ENCODE measurements at places on chromosomes 2 and 18.

DNA sequence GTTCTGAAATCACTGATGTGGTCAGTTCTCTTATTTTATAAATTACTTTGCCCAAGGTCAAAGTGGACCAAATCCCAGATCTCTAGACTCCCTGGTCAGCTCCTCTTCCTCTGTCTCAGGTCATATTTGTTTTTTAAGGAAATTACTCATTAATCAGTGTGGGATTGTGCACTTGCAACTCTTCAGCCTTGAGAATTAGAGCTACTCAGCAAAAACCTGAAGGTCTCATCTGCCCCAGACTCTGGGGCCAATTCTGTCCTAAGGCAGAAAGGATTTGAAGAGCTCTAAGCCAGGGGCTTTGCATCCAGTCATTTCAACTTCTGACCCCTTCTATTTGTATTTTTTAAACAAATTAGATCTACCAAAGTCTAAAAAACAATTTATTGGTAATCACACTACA is 17.7 kb upstream of the DCC start:
- DNase-seq: no peak

DNA sequence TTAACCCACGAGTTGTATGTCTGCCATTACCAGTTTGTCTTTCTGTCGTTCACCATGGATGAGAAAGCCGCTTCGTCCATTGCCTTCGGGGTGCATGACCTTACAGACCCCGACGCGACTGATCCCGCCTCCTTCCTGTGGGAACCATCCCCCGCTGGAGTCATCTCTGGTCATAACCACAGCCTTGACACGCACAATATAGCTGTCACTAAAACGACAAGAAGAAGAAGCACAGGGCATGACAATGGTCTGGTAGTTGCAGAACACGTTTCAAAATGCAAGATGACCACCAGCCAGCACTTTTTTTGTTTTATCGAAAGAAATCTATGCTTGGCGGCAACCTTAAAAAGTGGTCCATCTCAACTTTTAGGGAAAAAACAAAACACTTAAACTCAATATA is 87.7 kb downstream of the SPRED2 start:
- no peak for DNase-seq

DNA sequence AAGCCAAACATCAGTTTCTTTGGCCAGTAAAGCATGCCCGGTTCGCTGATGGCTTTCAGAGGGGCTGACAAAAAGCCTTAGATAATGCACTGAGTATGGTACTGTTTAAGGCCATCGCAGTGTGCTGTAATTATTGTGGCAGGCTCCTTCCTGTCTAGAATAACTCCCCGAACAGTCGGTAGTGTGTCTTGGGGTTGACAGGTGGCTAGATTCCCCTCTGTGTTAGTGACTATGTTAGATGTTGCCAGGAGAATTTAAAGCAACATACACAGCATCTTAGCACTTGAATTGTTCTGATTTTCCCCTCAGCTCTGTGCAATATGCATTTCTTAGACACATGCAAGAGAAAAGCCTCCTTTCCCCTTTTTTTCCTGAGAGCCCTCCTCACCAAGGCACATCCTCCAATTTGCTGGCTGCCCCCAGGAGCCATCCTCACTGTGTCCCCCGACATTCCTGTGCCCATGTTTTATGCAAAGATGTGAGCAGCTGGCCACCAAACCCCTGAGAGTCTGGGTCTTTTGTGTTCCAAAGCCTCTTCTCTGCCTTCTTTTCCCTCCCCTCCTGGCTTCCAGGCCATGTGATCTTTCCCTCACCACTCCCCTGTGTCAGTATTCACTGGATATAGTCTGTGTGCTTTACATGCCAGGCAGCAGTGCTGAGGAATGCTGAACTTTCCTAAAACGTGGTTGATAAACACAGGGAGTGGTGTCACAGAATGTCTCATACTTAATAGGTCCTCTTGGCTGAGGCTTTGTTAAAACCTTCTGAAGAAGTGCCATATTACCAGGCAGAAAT is 331.5 kb downstream of the HRH4 start:
- no peak for DNase-seq

GRCh38 chr2:215664847-215665525 is 229.1 kb upstream of the FN1 start:
- DNase-seq: peak; percentile 47

DNA sequence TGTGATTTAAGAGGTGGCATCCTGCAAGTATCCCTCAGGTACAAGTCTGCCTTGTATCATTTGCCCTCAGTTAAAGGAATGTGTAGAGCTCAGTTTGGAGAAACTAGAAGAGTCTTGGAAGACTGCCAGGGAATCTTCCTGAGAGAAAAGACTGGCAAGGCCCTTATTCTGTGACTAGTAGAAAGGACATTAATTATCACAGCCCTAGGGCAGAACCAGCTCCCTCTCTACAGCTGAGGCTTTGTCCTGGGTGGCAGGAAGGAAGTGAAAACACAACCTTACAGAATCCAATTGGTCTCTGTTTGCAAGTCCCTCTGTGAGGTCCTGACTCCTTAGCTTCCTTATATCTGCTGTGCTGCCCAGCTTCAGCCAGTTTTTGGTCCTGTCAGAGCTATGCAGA is 385.9 kb upstream of the CYRIA start:
- DNase-seq: no peak

GRCh38 chr2:4354678-4355077 is 651.3 kb downstream of the DCDC2C start:
- no peak for DNase-seq

GRCh38 chr2:98849113-98849512 is 86.9 kb downstream of the CRACDL start:
- no peak for DNase-seq

- DNase-seq: no peak
Measured at GRCh38 chr2:168234407-168235085, 12.8 kb downstream of the STK39 start.

GRCh38 chr18:58808349-58808748 is 56.3 kb upstream of the ZNF532 start:
- no peak for DNase-seq

DNA sequence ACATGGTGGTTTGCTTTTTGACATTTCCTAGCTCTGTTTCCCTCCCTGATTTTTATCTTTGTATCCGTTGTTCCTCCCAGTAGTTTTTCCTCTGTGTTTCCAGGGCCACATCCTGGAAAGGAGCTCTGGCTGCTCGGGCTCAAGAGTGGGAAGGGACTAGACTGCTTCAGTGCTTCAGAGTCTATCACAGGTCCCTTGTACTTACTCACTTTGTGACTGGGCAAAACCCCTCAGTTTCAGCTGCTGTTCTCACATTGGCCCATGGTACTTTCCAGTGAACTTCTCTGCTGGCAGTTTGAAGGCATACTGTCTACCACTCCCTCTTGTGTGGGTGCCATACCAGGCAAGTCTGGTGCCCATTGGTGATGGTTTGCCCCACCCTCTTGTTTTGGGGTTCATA is 7.5 kb upstream of the STAMBP start:
- peak; percentile 38 for DNase-seq

DNA sequence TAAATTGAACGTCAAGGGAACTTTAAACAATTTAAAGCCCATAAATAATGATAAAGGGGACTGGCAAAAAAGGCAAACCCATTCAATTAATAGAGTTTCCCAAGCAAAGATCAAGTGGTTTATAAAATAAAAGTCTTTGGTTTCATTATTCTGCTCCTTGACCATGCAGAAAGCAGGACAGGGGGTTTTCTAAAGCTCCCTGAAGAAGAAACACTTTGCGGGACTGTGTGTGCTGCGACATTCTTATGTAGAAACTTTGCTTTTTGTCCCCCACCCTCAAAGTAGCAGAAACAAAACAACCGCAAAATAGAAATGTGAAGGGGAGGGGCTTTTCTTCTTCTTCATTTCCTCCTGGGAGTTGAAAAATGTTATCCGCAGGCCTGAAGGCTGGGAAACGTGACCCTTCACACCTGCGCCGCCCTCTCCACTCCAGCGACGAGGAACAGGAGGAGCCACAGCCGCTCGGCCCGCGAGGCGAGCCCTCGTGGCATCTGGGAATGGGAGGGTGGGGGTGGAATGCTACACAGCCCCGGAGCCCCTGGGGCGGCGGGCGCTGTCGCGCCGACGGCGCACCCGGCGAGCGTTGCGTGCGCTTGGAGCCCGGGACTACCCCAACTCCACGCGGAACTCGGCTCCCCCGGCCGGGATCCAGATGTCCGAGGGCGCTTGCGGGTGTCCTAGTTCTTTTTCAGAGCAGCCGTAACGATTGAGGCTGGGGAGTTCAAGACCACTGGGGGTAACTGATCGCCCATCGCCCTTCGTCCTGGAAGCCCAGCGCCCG is 4.3 kb upstream of the GBX2 start:
- DNase-seq: no peak

DNA sequence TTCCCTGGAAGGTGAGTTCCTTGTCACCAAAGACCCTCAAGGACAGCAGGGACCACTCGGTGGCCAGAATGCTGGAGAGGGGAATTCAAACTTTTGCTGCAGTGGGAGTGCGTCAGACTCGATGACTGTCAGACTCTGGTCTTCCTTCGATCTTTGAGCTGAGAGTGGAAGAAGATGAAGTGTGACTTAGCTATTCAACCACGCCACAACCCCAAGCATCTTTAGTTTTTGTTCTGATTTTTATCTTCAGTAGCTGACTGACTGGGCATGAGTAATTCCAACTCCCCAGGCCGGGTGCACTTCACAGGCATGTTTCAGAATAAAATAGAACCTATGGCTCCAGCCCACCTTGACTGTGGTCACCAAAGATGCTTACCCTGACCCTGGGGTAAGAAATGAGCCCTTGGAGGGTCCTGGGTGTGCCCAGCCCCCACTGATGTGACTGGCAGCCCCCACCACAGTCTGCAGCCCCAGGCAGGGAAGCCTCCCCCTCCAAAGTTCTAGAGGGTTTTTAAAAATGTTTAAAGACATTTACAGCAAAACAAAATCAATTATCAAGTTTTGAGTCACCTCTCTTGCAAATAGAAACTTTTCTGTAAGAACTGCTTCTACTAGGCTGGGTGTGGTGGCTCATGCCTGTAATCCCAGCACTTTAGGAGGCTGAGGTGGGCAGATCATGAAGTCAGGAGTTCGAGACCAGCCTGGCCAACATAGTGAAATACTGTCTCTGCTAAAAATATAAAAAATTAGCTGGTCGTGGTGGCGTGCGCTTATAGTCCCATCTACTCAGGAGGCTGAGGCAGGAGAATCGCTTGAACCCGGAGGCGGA is 24.9 kb upstream of the YWHAQ start:
- DNase-seq: peak; percentile 69
